NCI-H187 (cell line): ENCODE measurements at places on chromosomes 11 and 22.

GRCh38 chr11:104134745-104135144 is 29.2 kb downstream of the PDGFD start:
- DNase-seq, result no peak

- DNase-seq, result no peak
These were observed 9.4 kb downstream of the LHFPL7 start for GRCh38 chr22:24937114-24937513.

- DNase-seq, result no peak
These were observed 87.4 kb upstream of the SHISAL1 start for GRCh38 chr22:44399906-44400762.

DNA sequence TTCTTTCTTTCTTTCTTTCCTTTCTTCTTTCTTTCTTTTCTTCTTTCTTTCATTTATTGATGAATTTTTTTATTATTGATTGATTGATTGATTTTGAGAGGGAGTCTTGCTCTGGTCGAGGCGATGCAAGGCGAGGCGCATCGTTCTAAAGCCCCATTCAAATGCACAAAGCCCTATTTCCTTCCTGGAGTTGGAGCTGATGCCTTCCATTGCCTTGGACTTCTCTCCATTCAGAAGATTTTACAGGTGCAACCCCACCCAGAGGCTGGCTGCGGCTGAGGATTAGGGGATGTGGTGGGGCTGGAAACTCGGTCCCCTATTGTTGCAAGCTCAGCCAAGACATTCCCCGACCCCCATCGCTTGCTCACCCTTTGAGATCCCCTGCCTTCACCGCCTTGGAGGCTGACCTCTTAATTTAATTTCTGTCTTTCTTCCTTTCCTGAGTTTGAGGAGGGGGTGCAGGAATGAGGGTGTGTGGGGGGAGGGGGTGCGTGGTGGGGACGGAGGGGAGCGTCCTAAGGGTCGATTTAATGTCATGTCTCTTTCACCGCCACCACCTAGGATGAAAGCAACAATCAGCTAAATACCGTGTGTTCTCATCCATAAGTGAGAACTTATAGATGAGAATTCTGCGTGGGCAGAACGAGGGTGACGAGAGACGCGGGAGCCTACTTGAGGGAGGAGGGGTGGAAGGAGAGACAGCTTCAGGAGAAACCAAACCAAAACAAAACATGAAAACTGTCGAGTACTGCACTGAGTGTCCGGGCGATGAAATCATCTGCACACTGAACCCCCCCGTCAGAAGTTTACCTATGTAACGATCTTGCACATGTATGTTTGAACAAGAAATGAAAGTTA is 3913.9 kb upstream of the OR11H1 start:
- DNase-seq, result no peak

GRCh38 chr11:31987118-31988005 is 103.5 kb upstream of the RCN1 start:
- DNase-seq, result no peak

GRCh38 chr22:25419247-25420113 is 145.0 kb upstream of the GRK3 start:
- no peak for DNase-seq

GRCh38 chr11:14809466-14809865 is 82.6 kb downstream of the CYP2R1 start:
- no peak for DNase-seq

DNA sequence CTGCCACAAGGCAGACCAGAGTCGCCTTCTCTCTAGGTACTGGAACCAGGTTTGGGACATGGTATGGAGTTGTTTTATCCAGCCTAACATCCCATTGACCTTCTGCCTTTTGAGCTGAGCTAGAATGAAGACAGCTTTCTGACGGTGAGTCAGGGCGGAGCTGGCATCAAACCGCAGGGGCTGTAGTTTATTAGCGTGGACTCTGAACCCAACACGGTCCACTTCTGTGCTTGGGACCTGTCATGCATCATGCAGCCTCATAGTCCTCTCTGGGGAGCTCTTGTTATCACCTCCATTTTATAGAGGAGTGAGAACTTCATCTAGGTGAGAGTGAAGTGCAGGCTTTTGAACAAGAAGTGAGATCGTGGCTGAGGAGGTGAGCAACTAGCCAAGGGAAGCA is 8.3 kb downstream of the GAL3ST1 start:
- DNase-seq, result no peak

DNA sequence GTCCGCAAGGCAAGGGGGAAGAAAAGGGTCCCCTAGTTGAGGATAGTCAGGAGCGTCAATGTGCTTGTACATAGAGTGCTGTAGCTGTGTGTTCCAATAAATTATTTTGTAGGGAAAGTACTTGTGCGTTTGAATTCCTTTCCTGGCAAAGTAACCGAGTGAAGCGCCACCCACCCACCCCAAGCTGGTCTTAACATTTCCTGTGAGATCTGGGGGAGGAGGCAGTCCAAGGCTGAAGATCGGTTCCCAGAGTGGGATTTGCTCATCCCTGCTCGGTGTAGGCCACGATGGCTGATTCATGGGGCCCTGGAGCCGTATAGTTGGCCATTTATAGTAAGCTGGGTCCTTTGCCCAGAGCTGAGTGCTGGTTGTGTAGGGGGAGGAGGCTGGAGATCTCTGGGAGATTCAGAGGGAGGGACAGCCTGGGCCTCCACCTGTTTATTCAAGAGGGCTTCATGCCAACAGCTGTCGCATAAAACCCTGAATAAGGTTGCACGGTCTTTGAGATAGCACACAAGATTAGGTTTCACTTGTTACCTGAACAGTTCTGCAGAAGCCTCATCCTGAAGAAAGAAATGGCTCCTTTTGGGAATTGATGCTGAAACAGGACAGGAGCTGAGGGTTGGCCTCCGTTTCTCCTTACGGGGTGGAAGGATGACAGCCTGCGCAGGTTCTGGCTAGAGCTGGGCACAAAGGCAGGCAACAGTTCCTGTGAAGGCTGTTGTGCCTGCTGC is 2.4 kb downstream of the ATF4 start:
- peak; percentile 25 for DNase-seq

GRCh38 chr11:117316197-117316961 is at the start of gene BACE1:
TSS of gene BACE1 (minus strand) at chr11:117316256. CDS start at chr11:117315795, 461 bp downstream.
- peak; percentile 48 for DNase-seq

GRCh38 chr11:65493367-65494176 is 5.3 kb upstream of the MALAT1 start:
- peak; percentile 48 for DNase-seq

DNA sequence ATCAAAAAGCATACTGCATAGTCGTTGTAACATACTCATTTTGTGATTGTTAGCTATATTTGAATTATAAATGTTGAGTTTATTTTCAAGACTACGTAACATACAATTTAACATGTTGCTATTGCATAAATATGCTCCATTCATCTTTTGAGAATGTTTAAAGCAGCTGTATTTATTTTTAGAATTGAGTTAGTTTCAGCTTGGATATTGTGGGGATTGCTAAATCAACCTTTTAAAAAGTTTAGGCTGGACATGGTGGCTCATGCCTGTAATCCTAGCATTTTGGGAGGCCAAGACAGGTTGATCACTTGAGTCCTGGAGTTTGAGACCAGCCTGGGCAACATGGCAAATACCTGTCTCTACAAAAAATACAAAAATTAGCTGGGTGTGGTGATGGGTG is 288.1 kb downstream of the DYNC2H1 start:
- no peak for DNase-seq

GRCh38 chr11:45860764-45861510 is 13.7 kb downstream of the CRY2 start:
- DNase-seq, result no peak

DNA sequence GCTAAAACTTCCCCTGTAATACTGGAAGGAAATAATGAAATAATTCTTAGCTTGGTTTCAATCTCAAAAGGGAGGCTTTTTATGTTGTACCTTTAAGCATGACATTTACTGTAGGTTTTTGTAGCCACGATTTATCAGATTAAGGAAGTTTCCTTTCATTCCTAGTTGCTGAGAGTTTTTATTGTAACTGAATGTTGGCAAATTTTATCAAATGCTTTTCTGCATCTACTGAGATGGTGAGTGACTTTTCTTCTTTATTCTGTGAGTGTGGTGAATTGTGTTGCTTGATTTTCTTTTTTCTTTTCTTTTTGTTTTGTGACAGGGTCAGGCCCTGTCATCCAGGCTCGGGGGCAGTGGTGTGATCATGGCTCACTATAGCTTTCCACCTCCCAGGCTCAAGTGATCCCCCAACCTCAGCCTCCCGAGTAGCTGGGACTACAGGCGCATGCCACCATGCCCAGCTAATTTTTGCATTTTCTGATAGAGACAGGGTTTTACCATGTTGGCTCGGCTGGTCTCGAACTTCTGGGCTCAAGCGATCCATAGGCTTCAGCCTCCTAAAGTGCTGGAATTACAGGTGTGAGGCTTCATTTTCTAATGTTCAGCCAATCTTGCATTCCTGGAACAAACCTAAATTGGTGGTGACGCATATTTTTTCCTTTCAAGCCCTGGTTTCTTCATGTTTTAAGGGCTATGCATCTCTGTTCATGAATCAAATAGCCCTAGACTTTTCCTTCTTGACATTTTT is 26.2 kb downstream of the SUSD2 start:
- DNase-seq, result no peak

GRCh38 chr22:39245130-39246039 is 603 bp upstream of the PDGFB start:
- DNase-seq, result no peak

DNA sequence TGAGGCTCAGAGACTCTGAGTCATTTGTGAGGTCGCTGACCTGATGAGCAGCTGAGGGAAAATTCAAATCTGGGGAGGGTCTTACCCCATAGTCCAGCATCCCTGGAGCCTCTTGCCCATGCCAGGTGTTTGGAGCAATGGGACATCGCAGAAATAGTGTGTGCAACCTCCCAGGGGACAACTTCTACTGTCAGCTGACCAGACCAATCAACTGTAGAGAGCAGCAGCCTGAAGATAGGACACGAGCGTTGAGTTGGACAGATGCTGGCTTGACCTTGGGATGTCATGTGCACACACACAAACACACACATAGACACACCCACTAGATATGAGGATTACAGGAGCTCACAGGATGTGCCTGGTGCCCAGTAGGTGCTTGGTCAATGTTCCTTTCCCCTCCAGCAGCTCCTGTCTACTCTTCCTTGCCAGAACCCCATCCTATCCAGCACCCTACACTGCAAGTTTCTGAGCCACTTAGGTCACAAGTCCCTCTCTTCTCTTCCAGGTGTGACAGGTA is 59.1 kb upstream of the MPEG1 start:
- no peak for DNase-seq

DNA sequence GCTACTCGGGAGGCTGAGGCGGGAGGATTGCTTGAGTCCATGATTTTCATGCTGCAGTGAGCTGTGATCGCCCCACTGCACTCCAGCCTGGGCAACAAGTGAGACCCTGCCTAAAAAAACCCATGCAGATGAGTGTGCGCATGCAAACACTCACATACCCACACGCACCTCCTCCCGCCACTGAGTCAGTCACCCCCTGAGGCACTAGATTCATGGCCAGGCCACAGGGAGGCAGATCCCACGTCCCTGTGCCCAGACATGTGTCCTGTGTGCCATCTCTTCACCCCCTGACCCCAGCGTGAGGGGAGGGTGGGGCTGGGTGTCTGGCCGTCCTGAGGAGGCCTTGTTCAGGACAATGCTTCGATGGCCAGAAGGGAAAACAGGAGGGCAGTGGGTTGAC is 15.5 kb downstream of the RELT start:
- no peak for DNase-seq

DNA sequence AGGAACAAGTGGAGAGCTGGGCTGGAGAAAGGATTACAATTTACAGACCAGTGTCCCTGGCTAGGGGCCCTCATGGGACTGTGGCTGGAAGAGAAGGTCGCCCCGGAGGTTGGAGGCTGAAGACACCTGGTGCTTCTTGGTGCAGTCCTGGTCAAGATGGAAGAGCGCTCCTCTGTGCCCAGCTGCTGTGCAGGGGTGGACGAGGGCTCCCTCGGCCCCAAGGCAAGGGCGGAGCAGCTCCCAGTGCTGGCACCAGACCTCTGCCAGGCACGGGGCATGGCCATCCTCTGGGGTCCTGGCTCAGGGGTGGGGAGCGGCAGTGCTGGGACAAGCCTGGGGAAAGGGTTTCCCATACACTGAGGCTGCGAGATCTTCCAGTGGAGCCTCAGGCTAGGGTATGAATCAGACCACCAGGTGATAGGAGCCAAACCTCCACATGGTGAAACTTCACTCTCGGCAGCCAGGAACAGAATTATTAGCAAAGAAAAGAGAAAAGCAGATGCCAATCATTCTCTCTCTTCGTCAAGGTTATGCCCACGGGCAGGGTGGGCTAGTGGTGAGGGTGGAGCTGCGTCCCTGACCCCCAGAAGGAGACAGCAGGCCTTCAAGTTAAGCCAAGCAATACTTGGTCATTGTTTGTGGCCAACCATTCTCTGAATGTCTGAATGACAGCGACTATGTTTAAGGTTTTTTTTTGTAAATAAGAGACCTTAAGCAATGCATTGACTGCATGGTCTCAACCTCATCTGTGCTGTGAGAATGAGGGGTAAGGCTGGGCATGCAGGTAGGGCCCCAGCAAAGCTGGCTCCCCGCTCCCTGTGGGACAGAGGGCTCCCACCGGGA is 32.1 kb downstream of the PPM1F start:
- no peak for DNase-seq

DNA sequence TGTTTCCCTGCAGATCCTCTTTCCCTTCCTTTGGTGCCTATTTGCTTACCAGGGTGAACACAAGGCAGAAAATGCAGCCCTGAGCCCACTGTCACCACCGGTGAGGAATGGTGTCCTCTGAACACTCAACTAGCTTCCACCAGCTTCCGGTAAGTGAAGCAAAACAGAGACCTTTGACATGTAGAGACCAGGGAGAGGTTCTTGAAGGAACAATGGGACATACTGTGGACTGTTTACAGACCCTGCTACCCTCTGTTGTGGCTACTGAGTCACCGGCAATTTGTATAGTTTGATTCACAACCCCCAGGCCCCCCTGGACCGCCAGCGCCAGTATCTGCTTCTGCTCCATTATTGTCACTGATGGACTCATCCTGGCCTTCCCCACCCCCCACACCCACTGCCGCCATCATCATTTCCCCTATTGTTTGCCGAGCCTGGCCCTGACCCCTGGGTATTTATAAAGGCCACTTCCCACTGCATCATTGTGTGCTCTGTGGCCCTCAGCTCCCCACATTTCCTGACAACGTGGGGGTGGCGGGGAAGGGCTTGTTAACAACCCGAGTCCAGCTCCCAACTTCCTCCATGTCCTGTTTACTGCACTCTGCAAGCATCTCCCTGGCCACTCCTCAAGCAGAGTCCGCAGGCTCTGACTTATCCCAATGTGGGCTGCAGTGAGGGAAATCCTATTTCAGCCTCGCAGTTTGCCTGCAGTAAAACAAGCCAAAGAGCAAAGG is 252.9 kb downstream of the ETS1 start:
- DNase-seq, result no peak

GRCh38 chr11:40241524-40242051 is 1217.9 kb downstream of the LRRC4C start:
- DNase-seq, result no peak

DNA sequence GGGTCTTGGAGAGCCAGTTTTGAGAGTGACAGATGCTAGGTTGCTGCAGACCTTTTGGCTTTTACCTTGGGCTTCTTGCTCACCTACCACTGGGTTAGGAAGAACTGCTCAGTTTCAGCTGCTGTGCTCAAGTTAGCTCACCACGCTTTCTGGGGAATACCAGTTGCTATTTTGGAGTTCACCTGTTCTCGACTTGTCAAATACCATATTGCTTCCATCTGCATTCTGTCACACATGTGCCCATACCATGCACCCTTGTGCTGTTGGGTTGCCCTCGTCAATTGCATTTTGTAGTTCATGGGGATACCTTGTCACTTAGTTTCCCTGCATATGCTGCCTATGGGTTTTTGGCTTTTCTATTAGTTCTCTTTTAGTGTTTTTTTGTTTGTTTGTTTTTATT is 23.0 kb upstream of the BARX2 start:
- DNase-seq, result no peak
